ENCODE measurements at places on chromosomes 2 and 18.
A peak's percentile ranks its signal among the peaks of the same experiment; 100 is the strongest.

DNA sequence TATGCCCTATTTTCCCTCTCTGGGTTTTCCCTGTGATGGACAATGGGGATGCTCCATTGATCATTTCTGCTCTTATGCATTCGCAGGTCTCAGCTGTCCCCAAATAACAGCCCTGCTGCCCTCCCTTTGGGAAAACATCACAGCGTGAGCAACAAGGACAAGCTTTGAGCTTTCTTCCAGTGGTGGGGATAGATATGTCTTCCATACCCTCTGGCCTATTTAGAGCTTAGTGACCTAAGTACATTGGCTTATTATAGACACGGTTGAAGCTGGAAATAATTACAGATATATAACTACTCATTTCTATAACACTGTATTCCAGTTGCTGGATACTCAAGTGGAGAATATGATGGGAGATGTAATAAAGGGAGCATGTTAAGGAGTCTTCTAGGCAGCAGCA lies 304.3 kb upstream of the MGAT5 start:
- DNase-seq, result no peak

- no peak for DNase-seq
These were observed 542 bp upstream of the RNF103 start for GRCh38 chr2:86624267-86624547.

DNA sequence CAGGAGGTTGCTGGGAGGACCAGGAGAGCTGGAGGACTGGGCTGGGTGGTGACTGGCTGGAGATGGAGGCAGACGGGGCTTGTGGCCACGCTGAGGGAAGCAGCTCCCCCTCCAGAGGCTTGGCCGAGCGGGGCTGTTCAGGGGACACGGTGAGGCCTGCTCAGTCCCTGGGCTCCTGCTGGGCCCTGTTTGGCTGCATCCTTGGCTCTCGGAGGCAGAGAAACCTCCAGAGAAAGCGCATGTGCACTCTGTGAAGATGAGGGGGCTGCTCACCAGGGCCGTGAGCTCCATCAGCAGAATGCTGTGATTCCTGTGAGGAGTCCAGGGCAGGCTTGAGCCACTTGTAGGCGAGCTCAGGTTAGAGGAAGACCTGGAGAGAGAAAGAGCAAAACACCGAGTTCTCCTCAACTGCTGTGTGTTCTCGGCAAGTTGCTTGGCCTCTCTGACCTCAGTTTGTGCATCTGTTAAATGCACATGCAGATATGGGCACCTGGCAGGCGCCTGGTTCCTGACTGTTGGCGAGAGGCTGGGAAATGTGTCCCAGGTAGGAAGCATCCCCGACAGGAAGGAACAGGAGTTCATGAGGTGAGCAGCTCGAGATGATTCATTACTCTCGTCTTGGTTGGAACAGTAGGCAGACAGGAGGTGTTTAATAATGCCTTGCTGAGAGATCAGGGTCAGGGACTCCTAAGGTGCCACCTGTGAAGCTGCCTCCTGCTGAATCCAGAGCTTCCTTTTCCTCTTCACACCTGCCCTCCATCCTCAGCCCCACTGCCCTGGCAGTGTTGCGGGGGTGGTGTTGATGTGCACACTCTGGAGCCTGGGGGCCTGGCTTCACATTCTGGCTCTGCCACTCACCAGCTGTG lies 941 bp downstream of the ZAP70 start:
- peak; percentile 58 for DNase-seq

- DNase-seq, result no peak
These were observed 290.7 kb upstream of the SLC14A2 start for GRCh38 chr18:45324495-45325113.

- no peak for DNase-seq
These were observed 36.3 kb upstream of the SLC8A1 start for GRCh38 chr2:40488101-40488601.

DNA sequence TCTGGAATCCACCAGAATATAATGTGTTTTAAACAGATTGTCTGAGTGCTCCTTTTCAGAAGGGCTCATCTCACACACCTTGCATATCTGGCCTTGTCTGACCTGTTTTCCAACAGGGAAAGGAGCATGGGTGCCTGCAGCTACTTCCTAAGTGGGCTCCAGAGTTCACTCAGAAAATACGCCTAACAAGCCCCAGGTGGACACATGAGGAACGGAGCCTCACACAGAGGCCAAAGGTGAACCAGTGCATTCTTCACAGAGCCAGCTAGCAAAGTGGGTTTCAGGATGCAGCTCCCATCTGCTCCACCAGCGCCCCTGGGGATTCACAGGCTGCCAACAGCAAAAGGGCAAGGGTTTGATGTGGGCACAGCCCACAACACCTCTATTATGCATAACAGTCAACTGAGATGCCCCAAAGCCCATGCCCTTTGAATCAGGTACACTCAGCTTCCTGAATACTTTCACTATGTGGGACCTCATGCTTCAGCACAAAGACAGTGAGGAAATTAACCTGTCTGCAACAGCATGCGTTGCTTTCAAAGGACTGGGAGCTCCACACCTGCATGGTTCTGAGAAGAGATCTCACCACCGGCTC lies 86.6 kb downstream of the CCBE1 start:
- no peak for DNase-seq

GRCh38 chr2:152875701-152876695 lies 157.6 kb downstream of the ARL6IP6 start:
- no peak for DNase-seq

GRCh38 chr2:237934186-237934585 lies 32.6 kb upstream of the UBE2F start:
- DNase-seq, result no peak
